ENCODE measurements at places on chromosomes 7 and 10.
A peak's percentile ranks its signal among the peaks of the same experiment; 100 is the strongest.

DNA sequence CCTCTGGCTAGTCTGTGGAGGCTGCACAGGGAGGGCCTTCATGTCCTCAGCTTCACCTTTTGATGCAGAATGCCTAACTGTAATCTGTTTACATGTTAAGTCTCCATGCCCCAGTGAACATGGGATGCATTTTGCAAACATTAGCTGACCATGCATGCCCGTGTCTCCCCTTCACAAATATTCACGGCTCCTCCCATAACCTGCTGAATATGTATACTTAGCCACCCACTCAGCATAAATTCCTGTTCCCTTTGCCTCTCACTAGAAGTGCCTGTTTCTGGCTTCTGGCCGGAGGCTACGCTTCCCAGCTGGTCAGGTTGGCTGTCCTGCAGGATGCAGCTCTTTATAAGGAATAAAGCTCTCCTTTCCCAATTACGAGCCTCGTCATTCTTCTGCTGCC, 552.7 kb downstream of the DNAJB6 start:
- no peak for DNase-seq

DNA sequence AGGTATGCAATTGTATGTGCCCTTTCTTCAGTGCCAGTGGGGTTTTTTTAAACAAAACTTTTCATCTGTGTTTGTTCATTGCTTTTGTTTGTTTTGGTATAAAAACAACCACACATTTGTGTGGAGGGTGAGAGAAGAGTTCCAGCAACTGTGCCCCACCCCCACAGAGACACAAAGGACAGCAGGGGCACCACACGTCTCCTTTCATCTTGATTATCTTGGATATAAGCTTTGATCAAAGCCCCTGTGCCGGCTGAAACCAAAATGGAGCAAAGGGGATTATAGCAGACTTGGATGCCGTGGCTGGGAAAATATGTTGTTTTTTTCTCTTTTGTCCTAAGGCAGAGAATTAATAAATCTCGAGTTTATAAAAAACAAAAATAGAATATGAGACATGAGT, 111.8 kb upstream of the RSU1 start:
- no peak for DNase-seq

DNA sequence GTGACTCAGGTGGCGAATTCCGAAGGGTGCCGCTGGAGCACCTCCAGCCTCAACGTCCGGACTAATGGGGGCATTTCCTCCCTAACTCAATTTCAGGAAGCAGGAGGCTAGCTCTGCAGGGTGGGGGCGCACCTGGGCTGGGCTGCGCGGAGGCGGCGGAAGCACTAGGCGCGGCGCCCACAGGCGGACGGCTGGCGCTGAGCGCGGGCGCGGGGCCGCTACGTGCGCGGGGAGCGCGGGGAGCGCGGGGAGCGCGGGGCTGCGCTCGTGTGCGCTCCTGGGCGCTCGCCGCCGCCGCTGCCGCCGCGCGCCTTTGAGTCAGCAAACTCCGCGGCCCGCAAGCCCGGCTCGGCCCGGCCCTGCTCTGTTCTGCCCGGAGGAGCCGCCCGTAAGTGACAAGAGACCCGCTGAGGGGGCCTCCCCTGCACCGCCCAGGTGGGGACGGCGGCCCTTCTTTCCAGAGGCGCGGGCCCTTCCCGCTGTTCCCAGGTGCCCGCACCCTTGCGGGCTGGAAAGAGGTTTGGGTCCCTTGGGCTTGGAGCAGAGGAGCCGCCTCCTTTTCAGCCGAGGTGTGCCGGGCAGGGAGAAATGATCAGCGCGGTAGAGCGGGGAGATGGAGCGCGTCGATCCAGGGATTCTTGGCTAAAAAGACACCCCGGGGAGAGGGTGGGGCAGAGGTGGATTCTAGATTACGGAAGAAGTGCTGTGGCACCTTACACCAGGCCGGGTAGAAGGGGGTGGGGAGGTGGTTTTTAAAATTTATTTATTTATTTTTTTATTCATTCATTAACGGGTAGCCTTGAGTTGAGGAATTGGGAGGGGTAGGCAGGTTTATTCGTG, at the start of gene SNX10:
Gene SNX10, plus strand, starts transcription at position 164 of the 840 bp plus-strand sequence. CDS start 54,581 bp downstream, outside the sequence.
- peak; percentile 6 for DNase-seq

DNA sequence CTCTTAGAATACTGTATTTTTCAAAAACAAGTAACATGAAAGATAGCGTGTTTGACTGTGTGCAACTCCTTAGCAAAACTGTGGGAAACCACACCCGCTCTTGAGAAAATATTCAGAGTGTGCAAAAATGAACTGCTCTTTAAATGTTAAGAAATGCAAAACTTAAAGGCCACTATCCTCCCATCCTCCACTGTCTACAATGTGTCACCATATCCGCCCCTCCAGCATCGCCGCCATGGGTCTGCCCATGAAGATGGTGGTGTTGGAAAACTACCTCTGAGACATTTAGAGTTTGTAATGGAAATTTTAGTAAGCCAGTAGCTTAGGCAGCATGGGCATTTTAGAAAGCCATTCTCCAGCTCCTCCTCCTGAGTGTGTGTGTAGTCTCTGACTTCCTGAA, 20.1 kb upstream of the NMT2 start:
- no peak for DNase-seq

- no peak for DNase-seq
Measured at GRCh38 chr10:102450124-102450373, 1.3 kb downstream of the C10orf95 start.

GRCh38 chr7:24434972-24435371, 138.3 kb upstream of the PALS2 start:
- DNase-seq, result no peak

DNA sequence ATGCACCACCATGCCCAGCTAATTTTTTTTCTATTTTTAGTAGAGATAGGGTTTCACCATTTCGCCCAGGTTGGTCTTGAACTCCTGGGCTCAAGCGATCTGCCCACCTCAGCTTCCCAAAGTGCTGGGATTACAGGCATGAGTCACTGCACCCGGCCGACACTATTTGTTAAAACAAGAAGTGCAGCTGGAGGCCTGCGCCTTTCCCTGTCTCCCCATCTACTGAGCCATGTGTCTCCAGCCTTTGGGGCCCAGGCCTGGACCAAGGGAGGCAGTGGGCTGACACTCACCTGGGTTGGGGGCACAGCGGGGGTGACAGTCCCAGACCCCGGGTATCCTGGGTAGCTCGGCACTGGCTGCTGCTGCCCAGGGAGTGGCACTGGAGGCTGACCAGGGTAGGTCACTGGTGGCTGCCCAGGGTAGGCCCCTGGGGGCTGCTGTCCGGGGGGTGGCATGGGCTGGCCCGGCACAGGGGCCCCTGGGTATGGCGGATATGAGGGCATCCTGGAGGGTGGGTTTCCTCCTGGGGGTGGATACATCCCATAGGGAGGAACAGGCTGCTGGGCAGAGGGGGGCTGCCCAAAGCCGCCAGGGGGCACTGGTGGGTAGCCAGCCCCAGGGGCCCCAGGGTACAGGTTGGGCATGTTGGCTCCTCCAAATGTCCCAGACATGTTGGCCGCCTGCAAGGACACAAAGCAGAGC, 36.3 kb downstream of the PLAC9 start:
- no peak for DNase-seq

DNA sequence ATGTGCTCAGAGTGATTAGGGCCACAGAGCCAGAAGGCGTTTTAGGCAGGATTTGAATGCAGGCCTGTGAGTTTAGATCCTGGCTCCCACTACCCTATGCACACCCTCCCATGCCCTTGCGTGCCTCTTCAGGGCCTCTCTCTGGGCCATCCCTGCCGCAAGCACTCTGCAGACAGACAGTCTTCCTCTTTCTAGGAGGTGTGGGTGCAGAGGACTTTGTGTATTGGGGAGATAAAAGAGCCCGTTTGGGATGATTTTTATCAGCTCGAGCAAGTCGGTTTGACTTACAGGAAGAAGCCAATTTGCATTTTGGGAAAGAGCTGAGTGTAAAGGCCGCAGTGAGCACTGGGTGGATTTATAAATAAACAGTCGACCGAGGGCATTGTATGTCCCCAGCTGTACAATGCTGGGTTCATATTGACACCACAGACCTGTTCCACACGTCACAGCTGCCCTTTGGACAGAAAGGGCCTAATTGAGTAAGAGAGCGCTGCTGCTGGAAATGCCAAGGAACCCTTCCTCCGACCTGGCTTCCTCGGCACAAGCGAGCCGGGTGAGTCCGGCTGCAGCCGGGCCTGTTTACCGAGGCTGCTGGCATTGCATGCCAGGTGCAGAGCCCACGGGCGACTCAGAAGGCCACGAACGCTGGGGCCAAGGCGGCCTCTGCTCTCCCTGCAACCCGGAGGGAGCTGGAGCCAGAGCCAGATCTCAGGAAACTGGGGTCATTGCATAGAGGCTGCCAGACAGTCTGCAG, 25.1 kb downstream of the ZMIZ1 start:
- DNase-seq, result no peak

DNA sequence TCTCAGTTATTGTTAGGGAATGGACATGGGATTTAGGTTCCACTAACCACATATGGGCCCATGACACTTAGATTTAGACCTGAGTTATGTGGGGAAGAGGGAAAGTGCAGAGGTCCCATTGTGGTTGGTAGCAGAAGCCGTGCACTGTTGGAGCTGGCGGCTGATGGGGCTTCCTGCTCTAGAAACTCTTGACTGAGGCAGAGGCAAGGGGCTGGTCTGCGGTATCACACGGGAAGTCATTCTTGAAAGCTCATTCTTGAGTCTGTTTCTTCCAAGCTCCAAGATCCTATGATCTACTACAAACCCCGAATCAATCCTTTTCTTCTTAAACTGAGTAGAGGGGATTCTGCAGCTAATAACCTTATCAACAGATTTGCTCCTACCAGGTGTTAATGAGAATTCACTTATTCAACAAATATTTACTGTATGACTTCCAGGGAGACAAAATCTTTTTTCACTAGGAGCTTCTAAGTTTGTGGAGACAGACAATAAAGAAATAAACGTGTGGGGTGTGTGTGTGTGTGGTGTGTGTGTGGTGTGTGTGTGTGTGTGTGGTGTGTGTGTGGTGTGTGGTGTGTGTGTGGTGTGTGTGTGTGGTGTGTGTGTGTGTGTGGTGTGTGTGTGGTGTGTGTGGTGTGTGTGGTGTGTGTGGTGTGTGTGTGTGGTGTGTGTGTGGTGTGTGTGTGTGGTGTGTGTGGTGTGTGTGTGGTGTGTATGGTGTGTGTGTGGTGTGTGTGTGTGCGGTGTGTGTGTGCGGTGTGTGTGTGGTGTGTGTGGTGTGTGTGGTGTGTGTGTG, 57.1 kb downstream of the AOC1 start:
- DNase-seq, result no peak

GRCh38 chr7:5343884-5344283, 61.1 kb downstream of the SLC29A4 start:
- DNase-seq, result no peak

DNA sequence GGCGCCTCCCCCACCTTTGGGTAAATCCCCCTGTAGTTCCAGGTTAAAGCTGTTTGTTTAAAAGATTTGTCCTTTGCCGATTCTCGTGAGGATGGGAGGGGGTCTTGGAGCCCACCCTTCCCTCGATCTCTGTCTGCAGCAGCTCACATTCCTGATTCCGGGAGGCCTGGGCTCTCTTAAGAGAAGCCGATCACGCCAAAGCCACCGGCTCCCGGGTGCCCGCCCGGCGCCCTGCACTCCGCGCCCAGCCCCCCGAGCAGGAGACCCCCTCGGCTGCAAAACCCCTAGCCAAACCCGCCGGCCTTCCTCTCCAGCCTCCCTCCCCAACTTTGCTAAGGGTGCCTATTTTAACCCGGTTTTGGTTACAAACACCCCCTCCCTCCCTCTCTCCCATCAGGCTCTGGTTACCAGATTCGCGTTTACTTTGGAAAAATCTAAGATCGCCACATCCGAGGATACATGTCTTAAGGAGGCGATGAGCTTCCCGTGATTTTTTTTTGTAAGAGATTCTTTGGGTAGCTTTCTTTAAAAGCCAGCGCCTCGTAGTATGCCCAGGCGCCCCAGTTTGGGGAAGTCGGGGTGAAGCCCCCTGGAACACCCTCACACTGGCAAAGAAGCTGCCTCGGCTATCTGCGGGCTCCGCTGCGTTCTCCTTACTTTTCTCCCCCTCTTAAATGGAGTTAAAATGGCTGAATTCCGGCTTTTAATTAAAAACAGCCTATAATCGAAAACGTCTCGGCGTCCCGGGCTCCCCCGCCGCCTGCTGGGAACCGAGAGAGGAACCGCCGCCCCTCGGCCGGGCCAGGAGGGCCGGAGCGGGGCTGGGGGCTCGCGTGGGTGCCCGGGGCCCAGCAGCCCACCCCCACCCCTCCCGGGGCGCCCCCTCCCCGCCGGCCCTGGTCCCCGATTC, 983 bp downstream of the TNRC18 start:
- DNase-seq, result peak; percentile 61

GRCh38 chr10:3554121-3554522, 230.9 kb downstream of the KLF6 start:
- no peak for DNase-seq

DNA sequence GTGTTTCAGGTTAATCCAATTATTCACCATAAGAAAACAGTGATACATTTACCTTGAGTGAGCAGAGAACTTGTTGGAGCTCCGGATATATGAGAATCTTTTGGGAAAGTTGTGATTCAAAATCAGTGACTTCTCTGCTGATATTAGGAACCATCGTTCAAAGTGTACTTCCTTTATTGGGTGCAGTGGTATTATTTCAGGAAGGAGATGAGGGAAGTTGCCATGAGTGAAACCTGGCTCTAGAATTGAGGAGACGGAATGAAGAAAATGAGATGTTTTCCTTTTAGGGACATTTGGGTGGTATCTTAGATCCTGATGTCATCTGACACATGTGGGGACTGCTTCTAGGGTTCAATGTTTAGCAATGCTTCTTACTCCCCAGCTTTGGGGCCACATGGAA, 343.9 kb downstream of the ABCA13 start:
- no peak for DNase-seq

DNA sequence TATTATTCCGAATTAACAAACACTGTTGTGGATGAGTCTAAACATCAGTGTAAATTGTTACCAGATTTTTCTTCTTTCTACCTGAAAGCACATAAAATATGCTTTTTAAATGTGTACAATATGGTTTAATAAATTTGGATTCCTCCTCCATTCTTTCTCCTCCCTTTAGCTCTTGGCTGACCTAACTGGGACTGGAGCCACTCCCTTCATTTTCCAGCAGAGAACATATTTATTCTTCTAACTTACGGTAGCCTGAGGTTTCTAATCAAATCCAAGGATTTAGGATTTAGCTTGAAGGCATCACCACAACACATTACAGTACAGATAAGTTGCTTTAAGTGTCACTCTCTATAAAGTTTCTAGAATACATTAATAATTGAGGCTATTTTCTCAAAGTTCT, 88.2 kb upstream of the SEMA3C start:
- DNase-seq, result no peak

DNA sequence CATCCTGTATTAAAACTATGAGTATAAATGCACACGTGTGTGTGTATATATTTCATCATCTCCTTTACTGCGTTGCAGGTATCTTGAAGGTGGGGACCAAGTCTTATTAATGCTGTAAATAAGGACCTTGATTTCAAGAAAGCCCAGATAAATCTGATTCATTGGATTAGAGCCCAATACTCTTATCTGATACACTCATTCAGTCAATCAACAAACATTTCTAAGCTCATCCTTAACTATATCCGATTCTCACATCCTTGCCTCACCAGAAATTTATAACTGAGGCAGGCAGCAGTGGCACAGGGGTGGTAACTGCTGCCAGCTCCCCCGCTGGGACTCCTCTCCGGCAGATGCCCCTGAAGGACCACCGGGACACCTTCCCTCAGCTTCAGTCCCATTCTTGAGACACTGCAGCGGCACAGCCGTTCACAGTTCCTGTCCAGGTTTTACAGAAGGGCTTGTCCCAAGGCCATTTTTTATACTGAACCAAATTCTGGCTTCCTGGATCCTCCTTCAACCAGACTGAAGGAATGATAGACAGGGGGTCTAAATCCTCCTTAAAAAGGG, 54.0 kb downstream of the BRI3 start:
- DNase-seq, result no peak

GRCh38 chr7:2009541-2010001, 223.2 kb downstream of the MAD1L1 start:
- DNase-seq, result no peak

GRCh38 chr7:24578052-24578451, 4.8 kb downstream of the PALS2 start:
- DNase-seq, result no peak

All from fibroblast of skin of scalp (primary cell).